Hypothalamus (tissue), 51 donors: ENCODE measurements at places on chromosomes 13 and 19.

GRCh38 chr13:77360032-77360685, 33.3 kb upstream of the MYCBP2 start:
- no peak for DNase-seq

- DNase-seq, result peak; percentile 19
Observed at GRCh38 chr19:5436106-5436947, 18.9 kb upstream of the ZNRF4 start.

- DNase-seq, result no peak
Observed at GRCh38 chr13:106581225-106581624, 13.3 kb upstream of the ARGLU1 start.

DNA sequence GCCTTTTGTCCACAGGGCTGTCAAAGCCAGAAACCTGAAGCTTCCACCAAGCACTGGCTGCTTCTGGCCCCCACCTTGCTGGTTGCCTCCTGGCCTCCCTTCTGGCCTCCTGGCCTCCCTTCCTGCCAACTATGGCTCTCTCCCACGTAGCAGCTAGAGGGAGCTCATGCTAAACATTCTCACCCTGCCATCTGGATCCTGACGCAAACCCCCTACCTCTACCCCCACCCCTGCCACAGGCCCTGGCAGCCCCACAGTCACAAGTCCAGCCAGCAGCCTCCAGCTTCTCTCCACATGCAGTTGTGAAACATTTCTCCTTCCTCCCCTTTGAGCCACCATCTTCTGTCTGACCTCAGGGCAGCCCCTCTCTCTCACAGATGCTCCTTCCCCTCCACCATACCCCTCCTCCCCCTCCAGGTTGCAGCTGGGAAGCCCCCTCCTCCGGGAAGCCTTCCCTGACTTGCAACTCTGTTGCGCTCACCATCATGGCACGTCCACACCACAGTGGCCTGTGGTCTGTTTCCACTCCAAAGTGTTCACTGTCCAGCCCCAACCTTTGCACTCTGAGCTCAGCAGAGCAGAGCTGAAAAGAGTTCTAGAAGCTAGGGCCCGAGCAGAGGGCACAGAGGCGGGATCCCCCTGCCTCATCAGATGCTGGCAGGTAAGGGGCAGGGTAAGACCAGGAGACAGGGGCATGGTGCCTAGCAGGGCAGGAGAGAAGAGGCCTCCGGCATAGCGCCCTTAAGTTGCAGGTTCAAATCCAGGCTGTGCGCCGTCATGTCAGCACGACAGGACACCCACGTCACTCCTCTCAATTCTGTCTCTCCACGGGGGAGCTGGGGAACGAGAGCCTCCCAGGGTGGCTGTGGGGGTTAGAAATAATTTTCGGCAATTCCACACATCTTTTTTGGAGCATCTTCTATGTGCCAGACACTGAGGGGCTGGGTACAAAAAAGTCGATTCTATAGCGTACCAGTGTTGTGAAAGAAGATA, 7.3 kb downstream of the ADGRL1 start:
- no peak for DNase-seq

GRCh38 chr13:32838945-32839344, 177.3 kb upstream of the KL start:
- DNase-seq, result no peak

GRCh38 chr13:23592596-23592995, 22.4 kb downstream of the TNFRSF19 start:
- DNase-seq, result no peak

- DNase-seq, result no peak
Observed at GRCh38 chr19:42250183-42250665, 4.7 kb downstream of the ERF start.

GRCh38 chr13:23087880-23088279, 92.9 kb upstream of the SGCG start:
- no peak for DNase-seq

- no peak for DNase-seq
Observed at GRCh38 chr13:28494778-28495537, at the start of gene FLT1. Gene FLT1, minus strand, starts transcription at chr13:28495128. Its CDS starts 285 bp downstream, at chr13:28494843.

DNA sequence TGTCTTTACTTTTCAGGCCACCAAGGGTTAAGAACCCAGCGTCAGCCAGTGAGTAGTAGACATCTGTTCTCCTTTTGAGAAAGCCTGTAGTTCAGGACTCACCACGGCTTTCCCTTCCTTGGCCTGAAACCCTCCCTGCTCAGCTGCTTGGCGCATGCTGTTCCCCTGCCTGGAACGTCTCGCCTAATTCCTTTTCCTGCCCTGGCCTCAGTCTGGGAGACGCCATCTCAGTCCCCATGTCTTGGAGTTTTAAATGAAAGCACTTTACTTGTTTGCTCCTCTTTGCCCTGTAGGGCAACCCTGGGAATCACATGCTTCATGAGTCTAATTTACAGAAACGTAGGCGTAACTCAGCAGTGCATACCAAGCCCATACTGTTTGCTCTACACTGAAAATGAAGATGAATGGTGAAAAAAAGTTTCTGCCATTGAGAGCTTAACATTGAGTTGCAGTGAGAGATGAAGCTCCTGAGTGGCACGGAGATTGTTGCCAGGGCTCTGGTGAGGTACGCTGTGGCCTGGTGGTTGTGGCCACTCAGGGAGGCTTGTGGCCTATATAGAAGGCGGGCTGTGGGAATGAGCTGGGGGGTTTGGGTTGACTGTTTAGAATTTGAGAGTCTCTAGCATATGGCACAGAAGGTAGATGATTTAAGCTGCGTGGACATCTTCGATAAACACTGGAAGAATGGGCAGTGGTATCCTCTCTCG, 52.8 kb downstream of the GATAD2A start:
- no peak for DNase-seq

DNA sequence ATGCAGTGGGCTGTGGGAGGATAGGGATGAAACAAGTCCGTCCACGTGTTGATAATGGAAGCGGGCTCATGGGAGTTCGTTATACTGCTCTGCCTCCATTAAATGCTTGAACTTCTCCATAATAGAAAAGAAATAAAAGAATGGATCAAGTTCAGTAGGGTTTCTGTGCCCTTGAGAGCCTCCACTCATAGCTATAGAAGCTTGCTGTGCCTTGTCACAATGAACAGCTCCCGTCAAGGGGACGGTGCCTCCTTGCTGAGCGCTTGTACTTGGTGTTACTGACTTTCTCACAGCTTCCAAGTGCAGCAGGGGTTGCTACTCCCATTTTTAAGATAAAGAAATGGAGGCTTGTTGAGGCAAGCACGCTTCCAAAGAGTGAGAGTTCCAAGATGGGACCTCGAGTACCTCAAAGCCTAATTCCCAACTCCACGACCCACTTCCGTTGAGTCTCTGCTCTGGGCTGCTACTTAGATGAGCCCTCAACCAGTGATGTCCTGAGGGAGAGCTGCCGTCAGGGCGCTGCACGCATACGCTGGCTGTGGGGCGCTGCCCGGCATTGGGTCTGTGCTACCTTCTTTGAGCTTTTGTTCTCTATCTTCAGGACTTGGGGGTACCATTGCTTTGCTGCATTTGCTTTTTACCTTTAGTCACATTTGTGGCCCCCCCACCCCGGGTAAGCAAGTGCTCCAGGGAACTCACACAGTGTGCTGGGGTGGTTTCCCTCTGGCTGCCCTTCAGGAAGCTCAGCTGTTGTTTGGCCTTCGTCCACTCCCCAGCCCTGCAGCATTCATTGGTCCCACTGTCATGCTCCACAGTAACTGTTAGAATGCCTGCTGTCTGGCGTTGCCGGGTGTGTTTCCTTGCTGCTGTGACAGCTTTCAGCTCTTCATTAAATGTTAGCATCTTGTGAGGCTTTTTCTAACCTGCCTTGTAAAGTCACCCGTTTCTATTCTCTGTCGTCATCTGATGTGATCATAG, 9.5 kb downstream of the SNRNP70 start:
- DNase-seq, result peak; percentile 73

DNA sequence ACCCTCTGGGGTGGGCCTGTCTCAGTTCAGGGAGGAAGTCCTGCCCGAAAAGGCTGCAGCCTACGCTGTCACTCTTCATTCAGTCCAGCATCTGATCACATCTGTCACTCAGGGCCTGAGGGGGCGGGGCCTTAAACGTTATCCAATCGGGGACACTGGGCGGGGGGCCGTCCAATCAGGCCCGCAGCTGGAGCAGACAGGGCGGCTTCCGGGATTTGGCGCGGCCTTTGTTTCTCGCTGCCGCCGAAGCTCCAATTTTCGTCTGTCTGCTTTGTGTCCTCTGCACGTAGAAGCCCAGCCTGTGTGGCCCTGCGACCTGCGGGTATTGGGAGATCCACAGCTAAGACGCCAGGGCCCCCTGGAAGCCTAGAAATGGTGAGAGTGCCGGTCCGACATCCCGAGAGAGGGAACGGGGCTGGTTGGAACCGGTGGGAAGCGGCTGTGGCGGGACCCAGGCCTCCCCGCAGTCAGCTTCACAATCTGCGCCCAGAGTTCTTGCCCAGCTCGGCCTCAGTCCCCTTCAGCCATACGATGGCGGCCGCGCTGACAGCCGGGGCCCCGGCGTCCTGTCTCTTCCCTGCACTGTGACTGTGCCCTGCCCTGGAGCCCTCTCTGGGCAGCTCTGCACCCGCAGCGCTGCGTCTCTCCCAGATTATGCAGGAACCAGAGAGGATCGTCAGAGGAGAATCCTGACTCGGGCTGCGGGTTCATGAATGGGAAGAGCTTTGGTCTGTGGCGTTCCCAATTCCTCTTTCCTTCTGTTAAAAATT, at the start of gene ZNF730:
TSS of gene ZNF730 (plus strand) at position 224 of the 770 bp plus-strand sequence. CDS start at position 373, 149 bp downstream.
- DNase-seq, result peak; percentile 31

- DNase-seq, result no peak
Observed at GRCh38 chr19:33247441-33247819, 21.8 kb upstream of the SLC7A10 start.

- DNase-seq, result no peak
Observed at GRCh38 chr13:27461940-27462584, 11.7 kb upstream of the MTIF3 start.

GRCh38 chr13:43375797-43376465, 352.5 kb downstream of the DNAJC15 start:
- no peak for DNase-seq

- DNase-seq, result no peak
Observed at GRCh38 chr13:26531742-26532141, 25.7 kb upstream of the WASF3 start.

- no peak for DNase-seq
Observed at GRCh38 chr19:29860492-29860891, 48.7 kb downstream of the CCNE1 start.

DNA sequence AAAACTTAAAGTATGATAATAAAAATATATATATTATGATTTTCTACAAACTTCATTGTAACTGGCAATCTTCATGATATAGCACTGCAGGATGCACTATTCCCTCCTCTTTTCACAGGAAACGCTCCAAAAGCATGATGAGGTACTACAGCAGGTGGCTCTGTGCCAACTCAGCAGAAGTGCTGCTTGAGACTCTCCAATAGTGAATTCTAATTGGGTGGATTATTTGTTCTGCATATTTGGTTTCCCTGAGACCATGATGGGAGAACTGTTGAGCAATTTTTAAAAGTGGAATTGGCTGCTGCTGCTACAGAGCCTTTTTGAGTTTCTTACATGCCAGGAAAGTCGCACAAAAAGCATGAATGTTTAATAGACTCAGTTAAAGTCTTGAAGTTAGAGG, 1782.4 kb upstream of the PCDH20 start:
- DNase-seq, result no peak

- no peak for DNase-seq
Observed at GRCh38 chr13:106532111-106532929, 3.1 kb downstream of the EFNB2 start.

GRCh38 chr19:33032218-33032781, 32.4 kb downstream of the RHPN2 start:
- DNase-seq, result no peak

DNA sequence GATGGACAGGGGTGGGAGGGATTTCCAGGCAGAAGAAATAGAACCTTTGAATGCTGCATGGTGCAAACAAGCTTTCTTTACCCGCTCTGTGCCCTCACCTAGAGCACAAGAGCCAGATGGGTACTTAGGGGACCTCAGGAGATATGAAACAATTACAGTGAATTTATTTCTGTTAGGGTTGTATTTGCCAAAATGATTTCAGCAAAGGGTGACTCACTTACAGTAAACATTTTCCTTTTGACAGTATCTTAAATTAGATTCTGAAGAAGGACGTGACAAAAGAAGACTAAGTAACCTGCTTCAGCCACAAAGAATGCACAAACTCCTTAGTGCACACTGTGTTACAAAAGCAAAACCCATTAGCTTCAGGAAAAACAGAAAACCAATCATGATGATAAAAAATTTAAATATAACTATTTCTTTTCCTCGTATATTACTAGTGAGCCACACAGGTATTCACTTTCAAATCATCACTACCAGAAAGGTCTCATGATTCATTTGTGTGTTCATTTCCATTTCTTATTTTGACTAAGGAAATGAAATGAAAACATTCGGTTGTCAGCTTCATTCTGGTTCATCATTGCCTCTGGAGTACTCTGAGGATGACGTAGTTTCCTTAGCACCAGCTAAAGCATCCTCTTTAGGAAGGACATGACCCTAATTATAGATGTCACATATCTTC, 158.8 kb downstream of the NHLRC3 start:
- DNase-seq, result no peak

GRCh38 chr19:2981898-2982297, 4.5 kb downstream of the TLE6 start:
- no peak for DNase-seq

DNA sequence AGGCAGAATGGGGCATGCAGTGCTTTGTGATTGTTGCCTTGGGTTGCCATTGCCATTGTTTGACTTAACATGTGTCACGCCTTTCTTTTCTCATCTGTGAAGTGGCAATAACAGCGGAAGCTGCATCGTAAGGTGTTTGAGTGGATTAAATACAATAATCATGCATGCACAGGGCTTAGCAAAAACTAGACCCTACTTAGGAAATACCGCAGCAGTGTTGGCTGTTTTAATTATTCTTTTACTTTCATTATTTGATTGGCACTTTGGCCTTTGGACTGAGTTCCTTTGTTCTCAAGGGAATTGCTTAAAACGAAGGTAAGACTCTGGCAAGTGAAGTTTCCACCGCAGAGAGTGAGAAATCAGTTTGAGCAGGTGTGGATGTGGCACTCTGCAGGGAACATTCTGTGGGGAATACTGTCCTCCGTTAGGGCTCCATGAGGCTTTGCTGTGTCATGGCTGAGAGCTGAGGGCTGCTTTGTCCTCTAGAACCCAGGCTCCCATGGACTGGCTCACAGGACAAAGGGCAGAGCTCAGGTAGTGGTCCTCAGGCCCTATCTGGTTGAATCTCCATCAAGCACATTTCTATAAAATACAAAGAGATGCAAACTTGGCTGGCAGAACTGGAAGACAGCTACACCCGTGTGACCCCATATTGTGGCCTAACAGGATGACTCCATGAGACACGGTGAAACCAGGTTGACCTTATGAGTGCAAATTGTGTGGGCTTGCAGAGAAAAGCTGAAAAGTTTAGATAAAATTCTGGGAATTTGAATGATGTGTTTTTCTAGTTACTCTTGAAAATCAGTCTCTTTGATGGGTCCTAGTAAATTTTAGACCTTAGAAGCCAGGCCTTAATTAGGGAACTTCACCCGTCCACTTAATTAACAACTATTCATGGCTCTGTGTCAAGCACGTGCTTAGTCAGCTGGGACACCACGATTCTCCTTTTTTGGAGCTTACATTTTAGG, 407.2 kb downstream of the KCNRG start:
- no peak for DNase-seq

DNA sequence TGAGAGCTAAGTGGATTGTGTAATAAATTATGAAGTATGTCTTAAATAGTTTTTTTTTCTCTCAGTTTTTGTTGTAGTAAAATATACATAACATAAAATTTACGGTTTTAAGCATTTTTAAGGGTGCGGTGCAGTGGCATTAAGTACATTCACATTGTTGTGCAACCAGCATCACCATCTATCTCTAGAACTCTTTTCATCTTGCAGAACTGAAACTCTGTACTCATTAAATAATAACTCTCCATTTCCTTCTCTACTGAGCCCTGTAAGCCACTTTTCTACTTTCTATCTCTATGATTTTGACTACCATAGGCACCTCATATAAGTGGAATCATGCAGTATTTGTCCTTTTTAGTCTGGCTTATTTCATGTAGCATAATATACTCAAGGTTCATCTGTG, 87.1 kb downstream of the GJA3 start:
- DNase-seq, result no peak
